ENCODE measurements at places on chromosomes 12 and 14.

DNA sequence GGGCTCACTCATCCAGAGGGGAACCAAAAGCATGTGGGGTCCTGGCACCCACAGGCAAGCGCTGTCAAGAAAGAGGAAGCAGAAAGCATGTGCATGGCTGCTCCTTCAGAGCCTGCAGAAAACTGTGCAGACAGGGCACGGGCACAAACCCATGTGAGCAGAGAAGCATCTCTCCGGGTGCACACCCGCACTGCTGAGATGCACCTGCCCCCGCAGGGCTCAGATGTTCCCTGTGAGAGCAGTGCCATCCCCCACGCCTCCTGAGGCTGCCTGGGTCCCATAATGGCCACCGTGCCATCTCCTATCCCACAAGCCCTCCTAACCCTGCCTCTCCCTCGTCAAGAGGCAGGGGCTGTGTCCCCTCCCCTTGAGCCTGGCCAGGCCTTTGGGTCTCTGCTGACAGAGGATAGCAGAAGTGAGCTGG is 32.3 kb upstream of the INF2 start:
- no peak for DNase-seq

DNA sequence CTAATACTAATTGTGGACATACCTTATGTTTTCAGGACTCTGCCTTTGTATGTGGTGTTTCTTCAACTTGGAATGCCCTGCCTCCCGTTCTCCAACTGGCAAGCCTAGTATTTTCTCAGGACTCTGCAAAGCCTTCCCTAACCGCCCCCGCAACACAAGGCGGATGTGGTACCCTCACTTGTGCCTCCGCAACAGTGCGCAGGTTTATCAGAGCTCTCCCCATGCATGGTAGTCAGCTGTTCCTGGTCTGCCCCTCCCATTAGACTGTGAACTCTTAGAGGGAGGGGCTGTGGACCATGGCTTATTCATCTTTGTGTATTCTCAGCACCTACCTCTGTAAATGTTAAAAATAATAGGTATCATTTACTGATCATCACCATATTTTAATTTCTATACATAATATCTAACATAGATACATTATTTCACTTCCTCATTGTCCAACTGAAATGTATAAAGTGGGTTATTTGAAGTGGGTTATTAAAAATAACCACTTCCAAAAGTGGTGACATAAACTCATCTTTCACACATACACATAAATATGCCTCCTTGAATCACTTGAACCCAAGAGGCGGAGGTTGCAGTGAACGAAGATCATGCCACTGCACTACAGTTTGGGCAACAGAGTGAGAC is 9.0 kb downstream of the LPAR5 start:
- no peak for DNase-seq

- no peak for DNase-seq
These were observed 10.8 kb upstream of the PLEKHH1 start for GRCh38 chr14:67522270-67522669.

DNA sequence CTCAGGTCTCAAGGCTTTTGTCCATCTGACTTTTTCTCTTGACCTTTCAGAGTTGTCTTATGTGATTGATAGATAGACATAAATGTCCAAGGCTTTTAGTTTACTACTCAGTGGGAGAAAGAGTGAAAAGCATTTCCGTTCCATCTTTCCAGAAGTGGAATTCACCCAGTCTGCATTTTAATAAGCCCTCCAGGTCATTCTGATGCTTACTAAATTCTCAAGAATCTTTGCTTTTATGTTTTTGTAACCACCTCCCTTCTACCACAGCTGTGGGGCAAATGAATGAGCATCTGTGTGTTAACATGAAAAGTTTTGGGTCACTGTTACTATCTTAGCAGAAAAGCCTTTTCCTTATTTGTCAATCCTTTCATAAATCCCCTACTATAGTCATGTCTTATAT is 251.4 kb downstream of the LRIG3 start:
- DNase-seq = no peak

- no peak for DNase-seq
These were observed 45.9 kb downstream of the NOC4L start for GRCh38 chr12:132190012-132190755.

- DNase-seq = no peak
These were observed 75.5 kb downstream of the SYNE3 start for GRCh38 chr14:95440951-95441350.

DNA sequence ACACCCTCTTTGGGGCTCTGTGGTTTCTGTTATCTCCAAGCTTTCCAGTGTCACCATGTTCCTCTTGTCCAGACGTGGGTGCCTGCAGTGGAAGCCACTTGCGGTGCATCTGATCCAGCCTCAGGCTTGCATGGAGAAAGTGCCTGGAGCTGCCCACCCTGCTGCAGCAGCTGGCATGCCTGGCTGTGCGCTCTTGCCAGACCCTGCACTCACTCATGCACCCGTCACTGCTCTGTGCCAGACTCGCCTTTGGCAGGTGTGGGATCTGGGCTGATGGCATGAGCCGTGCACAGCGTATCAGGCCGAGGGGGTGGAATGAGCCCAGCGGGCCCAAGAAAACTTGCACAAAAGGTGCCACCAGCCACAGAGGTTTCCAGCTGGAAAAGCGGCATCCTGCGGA is 105.1 kb downstream of the MNAT1 start:
- DNase-seq = no peak

- no peak for DNase-seq
These were observed 11.5 kb upstream of the RASSF3 start for GRCh38 chr12:64598831-64599230.

DNA sequence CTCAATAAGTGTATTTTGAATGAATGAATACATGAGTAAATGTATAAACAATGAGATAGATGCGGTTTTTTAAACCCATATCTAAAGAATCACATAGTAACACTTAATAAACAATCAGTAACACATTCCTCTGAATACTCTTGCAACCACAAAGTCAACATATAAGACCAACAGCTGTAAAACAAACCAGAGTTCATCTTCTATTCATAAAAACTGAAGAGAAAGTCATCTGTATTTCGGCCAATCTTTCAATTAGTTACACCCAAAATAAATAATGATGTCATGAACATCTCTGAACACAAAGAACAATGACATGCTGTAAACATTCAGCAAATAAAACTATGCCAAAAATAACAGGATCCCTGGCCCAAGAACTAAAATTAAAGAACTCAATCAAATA is 47.2 kb downstream of the ARMH4 start:
- peak; percentile 61 for DNase-seq

- no peak for DNase-seq
These were observed 34.2 kb upstream of the DEGS2 start for GRCh38 chr14:100193417-100194357.

DNA sequence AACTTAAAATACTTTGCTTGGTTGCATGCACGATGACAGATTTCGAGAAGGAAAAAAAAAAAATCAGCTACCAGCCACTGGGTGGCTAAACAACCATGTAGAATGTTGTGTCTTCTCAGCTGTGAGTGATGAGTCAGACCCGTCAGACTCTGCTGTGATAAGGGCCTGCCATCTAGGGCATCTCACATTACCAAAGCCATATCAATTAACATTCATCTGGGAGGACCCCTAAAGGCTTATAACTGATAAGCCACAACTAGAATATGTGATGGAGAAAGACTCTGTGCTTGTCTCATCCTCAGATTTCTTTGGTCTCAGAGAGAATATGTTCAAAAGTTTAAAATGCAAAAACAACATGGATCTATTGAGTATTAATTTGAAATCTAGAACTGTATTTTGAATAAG is 111.5 kb downstream of the PAX9 start:
- DNase-seq = peak; percentile 56

DNA sequence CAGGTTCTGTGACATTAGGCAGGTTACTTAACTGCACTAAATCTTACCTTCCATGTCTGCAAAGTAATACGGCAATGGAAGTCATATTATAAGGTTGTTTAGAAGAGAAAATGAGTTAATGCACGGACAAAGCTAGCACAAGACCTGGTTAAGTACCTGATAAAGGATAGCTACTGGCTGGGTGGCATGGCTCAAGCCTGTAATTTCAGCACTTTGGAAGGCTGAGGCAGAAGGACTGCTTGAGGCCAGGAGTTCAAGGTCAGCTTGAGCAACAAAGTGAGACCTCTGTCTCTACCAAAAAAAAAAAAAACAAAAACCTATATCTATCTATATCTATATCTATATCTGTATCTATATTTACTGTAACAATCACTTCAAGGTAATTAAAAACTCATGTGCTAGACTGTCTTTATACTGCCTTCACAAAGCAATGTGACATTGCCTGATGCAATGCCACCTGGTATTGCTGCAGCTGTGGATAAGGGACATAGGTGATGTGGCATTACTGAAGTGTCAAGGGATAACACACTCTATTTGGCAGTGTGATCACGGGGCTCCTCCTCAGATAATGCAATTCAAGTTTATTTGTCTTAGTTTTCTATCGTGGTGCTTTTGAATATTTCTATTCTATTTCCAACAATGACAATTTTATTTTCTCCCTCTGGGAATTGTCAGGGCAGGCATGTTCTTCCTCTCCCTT is 107.1 kb downstream of the PAX9 start:
- peak; percentile 23 for DNase-seq
